ENCODE measurements at places on chromosomes 2 and 18. TPM values are rescaled to one million over a fixed set of nuclear protein-coding genes. Genes with fewer than 3 reads are reported as not detected.

The SLC8A1 gene
- total RNA-seq = 958 TPM

The CDKL4 gene
- not detected for total RNA-seq

The EFR3B gene
- total RNA-seq = 3.8 TPM

The NGEF gene
- not detected for total RNA-seq

The AQP12B gene
- not detected for total RNA-seq

The PIEZO2 gene
- total RNA-seq = 0.32 TPM

The RAMP1 gene
- total RNA-seq = 138 TPM

The GAL3ST2 gene
- total RNA-seq = not detected

The INHBB gene
- 8.2 TPM for total RNA-seq

The SF3B1 gene
- 117 TPM for total RNA-seq

The COL6A3 gene
- 64.9 TPM for total RNA-seq

DNA sequence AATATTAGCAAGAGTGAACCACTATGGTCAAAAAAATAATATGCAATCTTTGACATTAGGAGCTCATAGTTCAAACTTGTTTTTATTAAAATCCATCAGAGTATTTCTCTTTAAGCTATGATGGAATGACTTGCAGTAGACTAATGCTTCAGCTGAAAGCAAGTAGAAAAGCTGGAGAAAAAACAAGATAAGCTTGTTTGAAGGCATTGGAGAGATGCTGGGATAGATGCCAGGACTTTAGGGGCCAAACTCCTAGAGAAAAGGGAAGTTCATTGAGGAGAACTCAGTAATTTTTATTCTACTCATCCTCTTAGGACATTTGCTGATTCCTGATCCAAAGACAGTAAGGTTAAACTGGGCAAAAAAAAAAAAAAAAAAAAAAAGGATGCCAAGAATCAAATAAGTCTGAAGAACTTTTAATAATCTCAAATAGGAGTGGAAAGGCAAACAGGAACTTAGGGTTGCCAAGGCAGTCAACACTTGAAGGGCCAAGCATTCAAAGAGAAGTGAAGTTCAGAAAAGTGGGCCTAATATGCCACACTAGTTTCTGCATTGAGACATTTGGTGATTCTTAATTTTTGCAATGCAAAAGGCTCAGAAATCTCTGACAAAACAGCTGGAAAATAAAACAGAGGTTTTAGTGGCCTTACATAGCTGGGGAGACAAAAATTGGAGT is 19.7 kb upstream of the AFF3 start:
- DNase-seq = no peak

GRCh38 chr2:219272995-219273394 is 6.2 kb upstream of the DNAJB2 start:
- no peak for DNase-seq

- DNase-seq = no peak
Measured at GRCh38 chr2:184369307-184369706, 229.0 kb upstream of the ZNF804A start.

DNA sequence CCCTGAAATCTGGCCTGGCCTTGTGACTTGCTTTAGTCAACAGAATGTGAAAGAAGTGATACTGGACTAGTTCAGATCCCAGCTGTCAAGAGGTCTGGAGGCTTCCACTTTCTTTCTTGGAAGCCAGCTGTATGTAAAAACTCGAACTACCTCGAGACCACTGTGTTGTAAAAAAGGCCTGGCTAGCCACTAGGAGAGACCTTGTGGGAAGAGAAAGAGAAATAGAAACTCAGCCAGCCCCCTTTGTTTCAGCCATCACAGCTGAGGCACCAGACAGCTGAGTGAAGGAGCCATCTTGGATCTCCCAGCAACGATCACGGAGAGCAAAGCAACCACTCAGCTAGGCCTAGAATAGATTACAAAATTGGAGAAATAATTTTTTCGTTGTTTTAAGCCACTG is 324.9 kb upstream of the TCF4 start:
- DNase-seq = no peak

- DNase-seq = no peak
Measured at GRCh38 chr2:128374711-128375413, 56.2 kb upstream of the HS6ST1 start.

DNA sequence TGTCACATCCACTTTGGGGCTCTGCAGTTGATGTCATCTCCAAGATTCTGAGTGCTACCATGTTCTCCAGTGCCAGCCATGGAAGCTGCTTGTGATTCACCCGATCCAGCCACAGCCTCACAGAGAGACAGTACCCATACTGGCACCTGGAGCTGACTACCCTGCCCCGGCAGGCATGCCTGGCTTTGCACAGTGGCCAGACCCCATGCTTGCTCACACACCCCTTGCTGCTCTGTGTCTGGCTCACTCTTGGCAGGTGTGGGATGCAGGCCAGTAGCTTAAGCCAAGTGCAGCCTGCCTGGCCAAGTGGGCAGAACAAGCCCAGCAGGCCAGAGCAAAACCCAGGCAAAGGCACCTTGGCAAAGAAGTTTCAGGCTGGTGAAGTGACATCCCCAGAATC is 828.4 kb upstream of the VRK2 start:
- peak; percentile 74 for DNase-seq

GRCh38 chr2:177235855-177236437 is 23.4 kb downstream of the HNRNPA3 start:
- DNase-seq = no peak

GRCh38 chr2:16128746-16129610 is 188.6 kb downstream of the MYCN start:
- DNase-seq = no peak

DNA sequence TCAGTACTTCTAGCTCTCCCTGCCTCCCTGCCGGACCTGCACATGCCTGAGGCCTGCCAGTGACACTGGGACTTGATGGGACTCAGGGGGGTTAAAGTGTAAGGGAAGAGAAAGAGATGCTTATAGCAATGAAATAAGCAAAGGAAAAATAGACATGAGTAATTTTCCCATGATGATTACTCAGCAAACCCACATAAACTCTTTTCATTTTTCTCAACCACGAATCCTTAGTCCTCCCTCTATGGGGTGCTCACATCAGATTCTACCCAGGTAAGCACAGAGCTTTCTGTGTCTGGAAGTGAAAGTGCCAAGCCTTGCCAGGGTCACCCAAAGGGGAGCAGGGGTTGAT is 44.8 kb upstream of the ANKRD62 start:
- DNase-seq = no peak

- DNase-seq = no peak
Measured at GRCh38 chr18:3151399-3152264, 68.1 kb downstream of the MYOM1 start.

- no peak for DNase-seq
Measured at GRCh38 chr18:38466426-38466825, 900.8 kb upstream of the CELF4 start.

- DNase-seq = no peak
Measured at GRCh38 chr2:12052796-12053195, 306.4 kb downstream of the LPIN1 start.

- no peak for DNase-seq
Measured at GRCh38 chr2:150679456-150680120, 192.1 kb upstream of the RND3 start.

DNA sequence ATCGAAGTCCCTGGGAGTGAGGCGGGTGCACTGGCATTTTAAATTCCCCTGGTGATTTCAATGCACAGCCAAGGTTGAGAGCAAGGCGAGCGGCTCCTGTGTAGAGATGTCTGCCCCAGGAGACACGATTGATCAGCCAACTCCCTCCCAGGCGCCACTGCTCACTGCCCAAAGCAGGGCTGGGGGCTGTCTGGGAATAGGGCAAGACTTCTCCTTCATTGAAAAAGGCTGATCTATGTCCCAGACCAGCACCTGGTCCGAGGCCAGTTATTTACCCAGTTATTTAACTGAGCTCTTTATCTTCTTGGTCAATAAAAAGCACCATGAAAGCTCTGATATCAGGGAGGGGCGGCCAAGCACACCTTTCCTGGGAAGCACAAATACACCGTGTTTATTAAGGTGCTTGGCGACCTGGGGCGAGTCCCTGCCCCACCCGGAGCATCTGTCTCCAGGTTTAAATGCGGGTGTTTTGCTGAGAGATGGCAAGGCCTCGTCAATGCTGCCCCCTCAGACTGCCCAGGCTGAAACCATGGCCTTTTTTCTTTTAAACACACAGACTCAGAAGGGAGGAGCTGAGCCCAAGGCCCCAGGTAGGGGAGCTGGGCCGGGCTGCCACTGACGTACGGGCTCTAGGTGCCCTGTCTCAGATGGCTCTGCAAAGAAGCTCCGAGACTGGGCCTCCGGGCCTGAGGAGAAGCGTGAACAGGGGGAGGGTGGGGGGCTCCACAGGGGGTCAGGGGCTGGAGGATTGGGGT is 73.9 kb upstream of the HPCAL1 start:
- peak; percentile 17 for DNase-seq

DNA sequence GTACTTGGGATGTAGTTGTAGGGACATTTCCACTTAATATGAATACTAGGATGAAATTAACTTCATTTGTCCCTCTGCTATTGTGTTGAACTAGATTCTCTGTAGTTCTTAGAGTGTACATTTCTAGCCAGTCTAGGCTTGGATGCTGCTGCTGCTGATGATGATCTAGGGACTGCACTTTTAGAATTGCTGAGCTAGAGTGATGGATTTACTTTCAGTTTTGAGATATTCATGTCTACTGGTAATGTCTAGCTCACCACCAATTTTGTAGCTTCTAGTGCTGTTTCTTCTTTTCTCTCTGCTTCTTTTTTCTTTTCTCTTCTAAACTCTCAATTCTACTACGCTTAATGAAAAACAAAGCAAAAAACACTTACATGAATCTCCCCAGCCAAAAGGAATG is 49.4 kb downstream of the MRPS9 start:
- no peak for DNase-seq

DNA sequence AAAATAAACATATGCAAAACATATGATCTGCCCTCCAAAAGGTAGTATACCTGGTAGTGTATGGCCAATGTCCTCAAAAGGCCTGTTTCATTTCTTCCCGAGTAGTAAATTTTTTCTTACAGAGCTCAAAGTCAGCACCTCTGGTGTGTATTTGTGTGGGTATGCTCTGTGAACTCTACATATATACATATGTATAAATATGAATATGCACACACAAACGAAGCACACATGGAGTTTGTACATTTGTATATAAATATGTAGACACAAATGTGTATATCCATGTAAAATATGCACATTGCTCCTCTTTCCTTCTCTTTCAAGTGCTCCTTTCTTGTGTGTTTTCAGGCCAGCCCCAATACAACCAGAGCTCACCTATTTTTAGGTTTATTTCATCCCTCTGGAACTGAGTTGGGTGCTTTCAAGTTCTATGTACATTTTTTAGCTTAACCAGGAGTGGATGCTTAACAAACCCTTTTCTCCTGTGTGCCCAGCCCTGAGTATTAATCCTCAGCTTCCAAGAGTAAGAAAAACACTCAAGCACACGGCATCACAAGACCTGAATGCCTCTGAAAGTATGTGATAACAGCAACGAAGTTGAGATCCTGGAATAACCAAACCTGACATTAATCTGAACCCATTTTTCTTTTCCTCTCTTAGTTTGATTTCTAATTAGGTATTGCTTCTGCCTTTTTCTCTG is 12.2 kb upstream of the GALNT5 start:
- DNase-seq = no peak

- DNase-seq = no peak
Measured at GRCh38 chr2:162126111-162126519, 25.9 kb downstream of the GCG start.

DNA sequence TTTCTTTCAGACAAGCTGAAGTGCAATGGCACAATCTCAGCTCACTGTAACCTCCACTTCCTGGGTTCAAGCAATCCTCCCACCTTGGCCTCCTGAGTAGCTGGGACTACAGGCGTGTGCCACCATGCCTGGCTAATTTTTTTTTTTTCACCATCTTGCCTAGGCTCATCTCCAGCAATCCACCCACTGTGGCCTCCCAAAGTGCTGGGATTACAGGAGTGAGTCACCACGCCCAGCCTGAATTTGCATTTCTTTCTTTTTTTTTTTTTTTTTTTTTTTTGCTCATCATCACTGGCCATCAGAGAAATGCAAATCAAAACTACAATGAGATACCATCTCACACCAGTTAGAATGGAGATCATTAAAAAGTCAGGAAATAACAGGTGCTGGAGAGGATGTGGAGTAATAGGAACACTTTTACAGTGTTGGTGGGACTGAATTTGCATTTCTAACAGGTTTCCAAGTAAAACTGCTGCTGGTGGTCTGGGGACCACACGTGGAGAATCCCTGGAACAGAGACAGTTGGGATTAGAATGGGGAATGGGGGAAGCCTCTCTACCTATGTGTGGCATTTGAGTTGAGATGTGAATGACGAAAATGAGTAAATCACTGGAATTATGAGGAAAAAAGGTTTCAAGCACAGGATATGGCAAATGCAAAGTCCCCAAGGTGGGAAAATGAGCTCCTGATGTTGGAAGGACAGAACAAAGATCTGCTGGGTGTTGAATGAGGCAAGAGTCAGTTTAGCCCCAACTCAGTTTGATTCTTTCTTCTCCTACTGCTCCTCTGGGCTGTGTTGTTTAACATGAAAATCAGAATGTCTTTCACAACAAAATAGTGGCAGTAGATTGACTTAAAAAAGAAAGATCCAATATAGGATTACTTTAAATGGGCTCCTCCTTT is 88.8 kb upstream of the MAP4K4 start:
- DNase-seq = no peak

- no peak for DNase-seq
Measured at GRCh38 chr2:118473846-118474540, 373.5 kb downstream of the EN1 start.

- peak; percentile 47 for DNase-seq
Measured at GRCh38 chr2:223052548-223053483, 826 bp downstream of the KCNE4 start.

DNA sequence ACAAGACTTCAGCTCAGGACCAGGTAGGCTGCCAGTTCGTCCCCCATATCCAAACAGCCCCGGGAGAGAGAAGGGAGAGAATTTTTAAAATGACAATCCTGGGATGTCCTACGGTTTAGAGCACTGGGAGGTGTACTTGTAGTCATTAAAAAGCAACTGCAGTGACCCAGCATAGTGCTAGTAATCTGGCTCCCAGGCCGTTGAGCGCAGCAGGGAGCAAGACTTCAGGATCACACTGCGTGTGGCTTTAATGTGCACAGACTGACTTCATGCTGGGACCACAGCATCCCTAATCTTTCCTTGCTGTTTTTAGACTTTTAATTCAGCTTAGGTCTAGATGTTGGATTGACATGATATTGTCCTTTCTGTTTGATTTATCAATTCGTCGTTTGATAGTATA is 219.3 kb upstream of the FOSL2 start:
- DNase-seq = no peak

DNA sequence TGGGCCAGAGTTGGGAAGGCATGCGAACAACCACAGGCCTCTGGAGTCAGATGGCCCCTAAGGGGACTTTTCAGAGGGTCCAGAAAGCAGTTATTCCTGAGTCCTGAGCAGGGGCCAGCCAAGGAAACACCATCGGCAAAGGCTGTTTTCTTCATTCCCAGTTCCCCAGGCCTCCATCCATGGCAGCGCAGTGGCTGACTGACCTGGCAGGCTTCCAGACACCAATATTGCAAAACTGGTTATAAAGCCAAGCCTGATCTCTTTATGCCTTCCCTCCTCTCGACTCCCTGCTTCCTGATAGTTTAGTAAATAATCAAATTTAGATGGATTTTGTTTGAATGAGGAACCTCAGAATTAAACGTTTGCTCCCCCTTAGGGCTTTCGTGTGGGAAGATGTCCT is 133.4 kb upstream of the ITGA6 start:
- DNase-seq = peak; percentile 62

Measured in Right ventricle myocardium superior (tissue), 1 donor.